ENCODE measurements at places on chromosomes 5 and 9. TPM values are rescaled to one million over a fixed set of nuclear protein-coding genes. Genes with fewer than 3 reads are reported as not detected.

- DNase-seq, result no peak
Observed at GRCh38 chr5:36202521-36202961, 39.2 kb downstream of the NADK2 start.

- DNase-seq, result no peak
Observed at GRCh38 chr5:125277494-125278154, 531.2 kb upstream of the ZNF608 start.

DNA sequence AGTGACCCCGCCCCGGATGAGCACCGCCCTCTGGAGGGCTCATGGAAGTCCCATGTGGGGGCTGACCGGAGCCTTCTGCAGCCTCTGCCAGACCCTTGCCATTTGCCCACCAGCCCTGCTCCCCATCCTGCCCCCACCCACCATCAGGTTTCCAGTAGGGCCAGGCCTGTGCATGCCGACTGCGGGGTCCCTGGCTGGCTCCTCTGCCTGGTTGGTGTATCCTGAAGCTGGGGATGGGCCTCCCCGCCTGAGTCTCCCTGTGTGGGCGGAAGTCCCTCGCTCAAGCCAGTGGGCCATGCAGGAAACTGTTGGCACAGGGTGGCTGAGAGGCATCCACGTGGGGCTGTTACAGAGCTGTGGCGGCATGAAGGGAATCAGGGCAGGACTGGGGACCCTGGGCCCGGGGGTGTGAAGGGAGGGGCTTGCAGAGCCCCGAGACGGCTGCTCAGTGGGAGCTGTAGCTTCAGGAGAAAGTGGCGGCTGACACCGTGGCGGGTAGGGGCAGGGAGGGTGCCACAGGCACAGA is 88.7 kb downstream of the RXRA start:
- no peak for DNase-seq

GRCh38 chr9:132694144-132694543 is 23.9 kb downstream of the GTF3C4 start:
- no peak for DNase-seq

- no peak for DNase-seq
Observed at GRCh38 chr5:20556115-20556763, 568.2 kb upstream of the CDH18 start.

- DNase-seq, result no peak
Observed at GRCh38 chr5:169706071-169706470, 69.0 kb downstream of the DOCK2 start.

- DNase-seq, result no peak
Observed at GRCh38 chr9:129624168-129624759, 1.7 kb upstream of the NTMT1 start.

Gene C7
- 96.0 TPM for total RNA-seq

Gene ZNF454
- total RNA-seq, result 0.18 TPM

Gene OLFML2A
- 0.35 TPM for total RNA-seq

Gene RAPGEF1
- total RNA-seq, result 36.9 TPM

Gene LCN9
- total RNA-seq, result not detected
